Activated CD4-positive, alpha-beta T cell treated with anti-CD3 and anti-CD28 coated beads for 36 hours (primary cell): ENCODE measurements at places on chromosomes 4 and X.
A peak's percentile ranks its signal among the peaks of the same experiment; 100 is the strongest.

DNA sequence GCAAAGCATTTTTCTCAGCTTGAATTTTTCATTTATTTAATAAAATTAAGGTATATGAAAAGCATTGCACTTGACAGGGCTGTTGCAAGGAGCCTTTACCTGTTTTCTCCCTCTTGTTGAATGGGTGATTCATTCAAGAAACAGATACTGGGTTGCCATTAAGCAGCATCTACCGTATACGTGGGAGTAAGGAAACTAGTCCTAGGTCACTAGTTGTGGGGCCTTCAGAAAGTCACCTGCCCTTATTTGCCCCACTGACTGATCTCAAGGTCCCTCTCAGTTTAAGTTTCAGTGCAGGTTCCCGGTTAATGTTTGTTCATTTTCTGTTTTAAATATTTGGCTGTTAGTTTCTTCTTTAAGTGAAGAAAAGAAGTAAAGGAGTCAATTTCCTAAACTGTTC, 34.0 kb downstream of the LHFPL1 start:
- DNase-seq: no peak

- DNase-seq: peak; percentile 52
Measured at GRCh38 chrX:109886122-109886761, 116.7 kb upstream of the TMEM164 start.

GRCh38 chr4:105546086-105546485, 6.3 kb upstream of the ARHGEF38 start:
- no peak for DNase-seq

GRCh38 chrX:38278682-38279081, 48.6 kb downstream of the RPGR start:
- no peak for DNase-seq
